ENCODE measurements at places on chromosomes 1 and 21.

- DNase-seq, result no peak
Observed at GRCh38 chr1:113031171-113031933, 41.6 kb upstream of the LRIG2 start.

- no peak for DNase-seq
Observed at GRCh38 chr1:68142036-68142435, 90.3 kb downstream of the WLS start.

- no peak for DNase-seq
Observed at GRCh38 chr1:29497395-29498125, 261.2 kb downstream of the PTPRU start.

- DNase-seq, result no peak
Observed at GRCh38 chr21:45224189-45224938, 63.3 kb downstream of the POFUT2 start.

DNA sequence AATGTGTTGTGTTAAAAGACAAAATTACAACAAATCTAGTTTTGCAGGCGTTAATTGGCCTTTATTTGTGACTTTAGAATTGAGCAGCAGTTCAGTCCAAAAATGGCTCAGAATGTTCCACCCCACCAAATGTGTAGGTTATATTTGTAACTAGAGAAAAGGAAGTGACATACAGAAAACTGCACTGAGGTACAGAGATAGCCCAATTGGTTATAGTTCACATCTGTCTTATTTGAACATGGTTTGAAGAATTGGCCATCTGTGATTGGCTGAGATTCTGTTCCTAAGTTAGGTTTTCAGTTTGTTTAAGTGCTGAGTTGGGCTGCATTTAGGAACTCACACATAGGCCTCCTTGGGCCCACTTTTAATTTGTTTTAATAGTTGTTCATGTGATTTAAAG is 12.0 kb upstream of the FMO2 start:
- no peak for DNase-seq
